PC-9 (cell line): ENCODE measurements at places on chromosomes 11 and 22. TPM values are rescaled to one million over a fixed set of nuclear protein-coding genes. Genes with fewer than 3 reads are reported as not detected.

The PKDREJ gene
- total RNA-seq, result not detected in 2 replicates

DNA sequence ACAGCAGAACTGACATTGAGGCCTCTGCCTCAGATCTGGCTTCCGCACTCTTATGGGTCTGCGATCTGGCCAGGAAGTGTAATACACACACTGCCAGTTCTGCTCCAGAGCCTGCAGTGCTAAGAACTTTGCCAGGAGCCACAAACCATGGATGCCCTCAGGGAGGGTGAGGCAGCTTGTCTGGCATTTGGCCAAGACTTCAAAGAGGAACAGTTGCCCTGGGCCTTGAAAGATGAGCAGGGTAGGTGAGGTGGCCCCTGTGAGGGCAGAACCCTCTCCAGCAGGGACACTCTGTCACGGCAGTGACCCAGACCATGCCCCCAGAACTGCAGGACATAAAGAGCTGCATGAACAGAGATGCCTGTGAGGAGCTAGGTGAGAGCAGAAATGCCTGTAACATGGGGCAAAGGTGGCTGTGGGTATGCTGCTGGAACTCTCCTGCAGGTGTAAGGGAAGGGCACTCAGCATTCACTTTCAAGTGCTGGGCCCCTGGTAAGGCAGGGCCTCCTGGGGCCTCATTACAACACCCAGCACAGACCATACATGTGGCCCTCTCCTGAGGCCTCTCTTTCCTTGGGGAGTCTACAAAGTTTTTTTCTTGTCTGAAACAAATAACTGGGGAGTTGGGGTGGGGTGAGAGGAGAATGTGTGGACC is 47.3 kb downstream of the NEU3 start:
- no peaks in the 10 kb centered on the region for H3K36me3 ChIP-seq
- no peak overlapping the region for H3K4me3 ChIP-seq
- H3K27ac ChIP-seq, result no peak overlapping the region
- DNase-seq, result peak; percentile 87
- H3K4me1 ChIP-seq, result 0 out of 2 replicates have a peak, but pooled peaks cover 6% of the 10 kb centered on the region
- no peaks in the 10 kb centered on the region for H3K27me3 ChIP-seq

- no peak overlapping the region for H3K4me3 ChIP-seq
- H3K27me3 ChIP-seq, result no peaks in the 10 kb centered on the region
- H3K36me3 ChIP-seq, result no peaks in the 10 kb centered on the region
- DNase-seq, result no peak
- no peak overlapping the region for H3K27ac ChIP-seq
Measured at GRCh38 chr11:85276332-85276731, 350.8 kb downstream of the DLG2 start.

The RASGRP2 gene
- total RNA-seq, result 1.0 and 2.1 TPM in 2 replicates

- no peak overlapping the region for H3K4me3 ChIP-seq
- H3K27ac ChIP-seq, result no peak overlapping the region
Measured at GRCh38 chr22:17753401-17753989, 20.8 kb downstream of the BID start.

- no peak for DNase-seq
- no peaks in the 10 kb centered on the region for H3K36me3 ChIP-seq
- H3K4me3 ChIP-seq, result no peak overlapping the region
- no peak overlapping the region for H3K27ac ChIP-seq
- peaks cover 5% of the 10 kb centered on the region; the same call in 1 of the 2 replicates for H3K27me3 ChIP-seq
Measured at GRCh38 chr22:27094633-27095308, 437.4 kb downstream of the MIAT start.
